ENCODE measurements at places on chromosomes 2 and 18.

DNA sequence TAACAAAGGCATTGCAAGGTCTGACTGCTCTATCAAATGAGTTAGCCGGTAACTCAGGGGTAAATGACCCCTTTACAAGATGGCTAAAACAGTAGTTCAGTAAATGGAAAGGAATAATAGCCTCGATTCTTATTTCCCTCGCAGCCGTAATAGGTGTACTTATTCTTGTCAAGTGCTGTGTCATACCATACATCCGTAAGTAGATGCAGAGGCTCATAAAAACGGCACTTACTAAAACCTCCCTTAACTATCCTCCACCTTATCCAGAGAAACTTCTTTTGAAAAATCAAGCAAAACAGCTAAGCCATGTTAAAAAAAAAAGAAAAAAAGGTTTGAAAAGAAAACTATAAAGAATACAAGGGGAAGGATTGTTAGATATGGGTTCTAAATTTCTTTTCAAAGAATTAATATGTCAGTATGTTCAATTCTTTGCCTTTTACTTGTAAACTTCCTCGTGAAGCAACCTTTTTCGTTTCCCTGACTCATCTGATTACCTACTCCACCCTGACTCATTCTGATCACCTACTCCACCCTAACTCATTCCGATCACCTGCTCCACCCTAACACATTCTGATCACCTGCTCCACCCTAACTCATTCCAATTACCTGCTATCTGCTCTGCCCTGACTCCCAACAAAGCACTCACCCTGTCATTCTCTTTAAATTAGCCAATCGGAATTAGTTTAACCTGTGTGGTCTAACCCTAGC, 127.5 kb downstream of the SPAG16 start:
- no peak for DNase-seq

DNA sequence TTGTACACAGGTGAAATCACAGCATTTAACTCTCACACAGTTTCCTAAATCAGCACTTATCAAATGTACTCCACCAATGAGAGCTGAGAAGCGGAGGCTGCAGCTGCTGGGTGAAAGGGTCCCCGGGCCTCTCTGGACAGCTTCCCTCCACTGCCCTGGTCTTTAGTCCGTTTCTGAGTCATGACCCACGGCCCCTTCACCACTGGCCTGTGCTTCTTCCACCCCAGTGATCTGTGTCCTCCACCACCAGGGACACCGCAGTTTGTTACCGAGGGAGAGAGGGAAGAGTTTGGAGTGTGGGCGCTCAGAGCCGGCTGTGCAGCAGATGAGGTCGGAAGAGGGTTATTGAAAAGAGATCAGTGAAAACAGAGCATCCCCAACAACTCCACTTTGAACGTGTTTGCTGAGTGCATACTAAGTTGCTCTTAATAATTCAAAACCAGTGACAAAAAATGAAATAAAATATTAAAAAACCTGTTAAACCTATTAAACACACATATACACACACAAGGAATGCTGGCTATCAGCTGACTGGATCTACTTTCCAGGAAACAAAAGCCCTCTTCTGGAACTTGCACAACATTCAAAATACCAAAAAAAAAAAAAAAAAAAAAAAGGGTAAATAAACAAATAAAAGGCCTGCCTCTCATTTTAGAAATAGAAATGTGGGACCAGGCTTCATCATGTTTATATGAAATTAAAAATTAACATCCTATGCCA, 54.1 kb downstream of the PXDN start:
- DNase-seq, result no peak

DNA sequence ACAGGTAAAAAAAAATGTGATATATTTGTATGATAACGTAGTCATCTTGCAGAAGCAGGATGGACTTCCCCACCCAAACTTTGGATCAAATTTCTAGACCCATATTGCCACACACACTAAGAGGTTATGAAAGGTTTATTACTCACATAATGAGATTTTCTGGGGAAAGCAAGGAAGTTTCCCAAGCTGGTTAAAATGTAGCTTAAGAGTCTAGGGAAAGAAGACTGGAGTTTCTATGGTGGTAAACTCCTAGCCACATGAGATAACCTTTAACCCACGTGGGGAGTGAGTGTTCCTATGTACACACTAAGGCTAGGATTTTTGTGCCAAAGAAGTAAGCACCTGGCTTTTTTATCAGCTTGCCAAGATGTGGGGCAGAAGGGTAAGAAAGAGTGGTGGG, 335.7 kb upstream of the UBE2E3 start:
- DNase-seq, result no peak

DNA sequence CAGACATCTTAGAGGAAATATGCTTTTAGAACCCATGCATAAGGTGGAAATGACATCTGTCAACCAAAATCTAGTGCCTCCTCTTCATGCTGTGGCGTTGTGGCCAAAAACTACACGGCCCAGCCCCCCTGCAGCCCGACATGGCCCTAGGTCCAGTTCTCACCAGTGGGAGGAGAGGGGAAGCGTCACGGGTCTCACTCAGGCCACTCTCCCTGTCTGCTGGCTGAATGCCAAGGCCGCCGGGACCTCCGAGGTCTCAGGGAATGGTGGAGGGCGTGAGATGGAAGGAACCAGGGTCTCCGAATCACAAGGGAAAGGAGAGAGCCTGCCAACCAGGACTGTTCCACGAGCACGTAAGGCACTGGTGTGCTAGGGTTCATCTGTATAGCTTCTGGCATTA, 361.0 kb downstream of the ANAPC1 start:
- DNase-seq, result no peak

- DNase-seq, result no peak
These were observed 461.3 kb upstream of the SOX11 start for GRCh38 chr2:5230855-5231254.

DNA sequence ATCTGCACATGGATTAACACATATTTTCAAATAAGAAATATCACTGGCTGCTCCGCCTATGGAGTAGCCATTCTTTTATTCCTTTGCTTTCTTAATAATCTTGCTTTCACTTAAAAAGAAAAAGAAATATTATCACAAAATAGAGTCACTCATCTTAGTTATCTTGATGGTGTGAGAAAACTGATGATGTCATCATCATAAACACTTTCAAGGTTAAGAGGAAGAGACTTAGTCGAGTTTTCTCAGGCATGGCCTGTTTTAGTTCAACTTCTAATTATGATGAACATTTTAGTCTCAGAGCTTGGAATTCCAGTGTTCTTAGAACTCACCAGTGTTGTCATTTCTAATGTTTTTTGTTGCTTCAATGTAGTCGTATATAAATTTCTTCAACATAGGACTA, 506.1 kb downstream of the PTPRM start:
- no peak for DNase-seq

DNA sequence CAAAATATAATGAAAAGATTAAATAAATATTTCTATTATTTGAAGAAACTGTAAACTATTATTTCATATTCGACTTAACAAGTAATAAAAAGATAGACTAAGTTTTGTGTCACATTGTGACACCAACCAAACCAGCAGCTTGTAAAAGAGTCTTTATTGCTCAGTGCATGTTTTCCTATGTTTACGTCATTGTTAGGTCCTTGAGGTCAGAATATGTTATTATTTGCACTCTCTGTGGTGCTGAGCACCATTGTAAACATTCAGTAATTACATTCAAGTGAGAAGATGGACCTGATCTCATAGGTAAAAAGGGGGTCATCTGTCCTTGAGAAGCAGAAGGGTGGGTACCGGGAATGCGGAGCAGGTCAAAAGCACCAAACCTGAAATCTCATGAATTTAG, 1999.1 kb upstream of the CELF4 start:
- DNase-seq, result peak; percentile 40

DNA sequence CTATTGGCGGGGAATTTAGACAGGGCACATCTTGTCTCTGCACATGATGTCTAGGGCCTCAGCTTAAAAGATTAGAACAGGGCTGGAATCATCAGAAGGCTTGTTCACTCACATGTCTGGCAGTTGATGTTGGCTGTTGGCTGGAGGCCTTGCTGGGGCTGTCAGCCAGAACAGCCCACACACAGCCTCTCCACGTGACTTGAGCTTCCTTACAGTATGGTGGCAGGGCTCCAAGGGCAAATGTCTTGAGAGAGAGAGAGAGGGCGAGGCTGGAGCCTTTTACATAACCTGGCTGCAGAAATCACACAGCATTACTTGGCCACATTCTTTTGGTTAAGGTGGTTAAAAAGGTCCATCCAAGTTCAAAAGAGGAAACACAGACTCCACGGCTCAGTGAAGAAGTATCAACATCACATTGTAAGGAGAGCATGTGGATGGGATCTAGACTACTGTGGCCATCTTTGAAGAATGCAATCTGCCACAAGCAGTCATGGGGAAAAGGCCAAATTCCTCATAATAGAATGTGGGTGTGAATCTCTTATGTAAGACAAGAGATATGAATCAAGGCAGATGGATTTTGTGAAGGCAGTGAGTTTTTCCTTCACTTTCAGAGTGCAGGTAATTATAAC, 30.4 kb downstream of the SRSF7 start:
- DNase-seq, result no peak

DNA sequence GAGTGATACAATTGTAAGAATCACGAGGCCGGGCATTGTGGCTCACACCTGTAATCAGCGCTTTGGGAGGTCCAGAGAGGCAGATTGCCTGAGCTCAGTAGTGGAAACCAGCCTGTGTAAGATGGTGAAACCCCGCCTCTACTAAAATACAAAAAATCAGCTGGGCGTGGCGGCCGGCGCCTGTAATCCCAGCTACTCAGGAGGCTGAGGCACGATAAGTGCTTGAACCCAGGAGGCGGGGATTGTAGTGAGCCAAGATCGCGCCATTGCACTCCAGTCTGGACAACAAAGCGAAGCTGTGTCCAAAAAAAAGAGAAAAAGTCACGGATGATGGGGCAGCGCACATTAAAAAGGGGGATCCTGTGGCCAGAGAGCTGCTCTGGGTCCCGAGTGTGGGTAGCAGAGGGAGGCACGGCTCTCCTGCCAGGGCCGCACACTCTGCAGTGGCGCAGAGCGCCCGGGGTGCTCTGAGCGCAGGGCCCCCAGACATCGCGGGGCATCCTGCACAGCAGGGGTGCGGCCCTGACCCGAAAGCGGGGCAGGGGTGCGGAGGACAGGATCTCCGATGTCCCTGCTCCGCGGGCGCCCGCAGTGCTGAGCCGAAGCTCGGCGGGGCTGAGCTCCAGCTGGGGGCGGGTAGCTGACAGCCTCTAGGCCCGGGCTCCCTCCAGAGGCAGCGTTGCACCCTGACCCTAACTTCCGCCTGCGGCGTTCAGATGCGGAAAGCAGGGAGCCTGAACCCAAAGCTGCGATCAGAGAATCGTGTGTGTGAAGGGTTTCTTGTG, 30.4 kb upstream of the RAB6D start:
- DNase-seq, result no peak
